ENCODE measurements at places on chromosomes 11 and 22. TPM values are rescaled to one million over a fixed set of nuclear protein-coding genes. Genes with fewer than 3 reads are reported as not detected.

GRCh38 chr11:21895686-21896085, 297.2 kb upstream of the ANO5 start:
- H3K27me3 ChIP-seq = no peaks in the 10 kb centered on the region
- no peak overlapping the region for H3K27ac ChIP-seq
- no peak for DNase-seq
- H3K4me3 ChIP-seq = no peak overlapping the region

GRCh38 chr22:44493206-44493605, 4.8 kb downstream of the RTL6 start:
- no peaks in the 10 kb centered on the region for H3K27me3 ChIP-seq
- H3K4me3 ChIP-seq = no peak overlapping the region
- H3K4me1 ChIP-seq = peaks cover 10% of the 10 kb centered on the region
- DNase-seq = no peak
- H3K27ac ChIP-seq = no peak overlapping the region

Gene ACRV1
- total RNA-seq = not detected

Gene TSG101
- 72.3 TPM for total RNA-seq

DNA sequence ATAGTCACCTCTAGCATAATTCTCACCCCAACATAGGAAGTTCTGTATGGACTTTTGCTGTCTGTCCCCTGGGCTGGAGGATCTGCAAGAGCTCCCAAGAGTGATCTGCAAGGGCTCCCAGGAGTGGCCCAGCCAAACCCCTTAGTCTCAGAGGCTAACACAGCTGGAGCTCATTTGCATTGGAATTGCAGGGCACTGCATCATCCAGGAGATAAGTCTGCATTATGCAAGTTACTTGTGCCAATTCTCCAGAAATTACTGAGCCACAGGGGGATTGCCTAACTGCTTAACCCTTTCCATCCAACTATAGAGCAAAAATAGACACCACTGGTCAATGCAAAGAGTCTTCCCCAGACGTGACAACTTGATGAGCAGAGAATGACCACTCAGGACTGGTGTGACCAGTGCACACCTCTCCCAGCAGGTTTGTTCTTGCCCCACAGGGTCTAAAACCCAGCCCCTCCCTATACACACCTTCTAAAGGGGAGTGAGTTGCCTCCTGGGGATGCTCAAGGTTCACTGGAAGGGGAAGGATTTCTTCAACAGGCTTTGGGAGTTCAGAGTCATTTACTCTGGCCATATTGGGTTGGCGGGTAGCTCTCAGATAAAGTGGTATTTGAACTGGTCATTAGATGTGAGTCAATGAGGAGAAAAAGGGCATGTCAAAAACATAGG, 38.4 kb downstream of the POU2AF3 start:
- H3K27ac ChIP-seq = no peak overlapping the region
- peaks cover 19% of the 10 kb centered on the region for H3K4me1 ChIP-seq
- no peak overlapping the region for H3K4me3 ChIP-seq
- no peaks in the 10 kb centered on the region for H3K36me3 ChIP-seq

Gene SYCE3
- total RNA-seq = not detected

DNA sequence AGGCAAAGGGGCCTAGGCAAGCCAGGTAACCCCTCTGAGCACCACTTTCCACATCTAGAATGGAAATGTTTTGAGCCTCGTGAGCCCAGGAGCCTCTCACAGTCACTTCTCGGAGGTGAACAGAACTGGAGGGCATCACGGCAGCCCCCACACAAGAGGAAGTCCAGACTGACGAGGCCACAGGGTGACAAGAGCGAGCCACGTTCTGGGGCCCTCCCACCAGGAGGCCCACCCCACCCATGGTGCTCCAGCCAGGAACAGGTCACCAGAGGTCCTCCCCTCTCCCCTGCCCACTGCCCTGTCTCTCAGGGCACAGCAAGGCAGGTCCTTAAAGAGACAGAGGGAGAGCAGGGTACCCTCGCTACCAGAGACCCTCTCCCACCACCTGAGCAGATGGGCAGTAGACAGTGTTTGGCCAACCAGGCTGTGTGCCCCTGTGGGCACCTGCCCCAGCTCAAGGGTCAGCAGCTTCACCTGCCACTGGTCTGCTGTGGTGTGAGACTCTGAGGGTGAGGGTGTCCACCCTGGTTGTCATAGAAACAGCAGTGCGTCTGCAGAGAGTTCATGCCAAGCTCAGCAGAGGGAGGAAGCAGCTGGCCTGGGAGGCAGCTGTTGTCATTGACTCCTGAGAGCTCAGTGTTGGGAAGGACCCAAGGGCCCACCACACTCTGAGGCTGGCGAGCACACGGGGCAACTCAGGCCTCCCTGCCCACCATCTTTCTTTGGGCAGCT, 31.4 kb downstream of the RSPH14 start:
- H3K4me1 ChIP-seq = no peaks in the 10 kb centered on the region
- no peaks in the 10 kb centered on the region for H3K36me3 ChIP-seq
- H3K4me3 ChIP-seq = no peak overlapping the region
- H3K27ac ChIP-seq = no peak overlapping the region
- no peak for DNase-seq

GRCh38 chr11:85740481-85741400, 54.7 kb upstream of the CCDC89 start:
- no peaks in the 10 kb centered on the region for H3K36me3 ChIP-seq
- no peak for DNase-seq
- no peak overlapping the region for H3K27ac ChIP-seq
- no peaks in the 10 kb centered on the region for H3K27me3 ChIP-seq
- H3K4me3 ChIP-seq = no peak overlapping the region
- peaks cover 4% of the 10 kb centered on the region for H3K4me1 ChIP-seq

GRCh38 chr11:71086687-71087258, 165.6 kb downstream of the SHANK2 start:
- H3K27ac ChIP-seq = no peak overlapping the region
- peaks cover 3% of the 10 kb centered on the region for H3K27me3 ChIP-seq
- no peaks in the 10 kb centered on the region for H3K4me1 ChIP-seq
- DNase-seq = no peak

Gene MS4A4E
- total RNA-seq = 5.1 TPM

Gene SOX10
- 15.2 TPM for total RNA-seq
